ENCODE measurements at places on chromosomes 1 and 21.

DNA sequence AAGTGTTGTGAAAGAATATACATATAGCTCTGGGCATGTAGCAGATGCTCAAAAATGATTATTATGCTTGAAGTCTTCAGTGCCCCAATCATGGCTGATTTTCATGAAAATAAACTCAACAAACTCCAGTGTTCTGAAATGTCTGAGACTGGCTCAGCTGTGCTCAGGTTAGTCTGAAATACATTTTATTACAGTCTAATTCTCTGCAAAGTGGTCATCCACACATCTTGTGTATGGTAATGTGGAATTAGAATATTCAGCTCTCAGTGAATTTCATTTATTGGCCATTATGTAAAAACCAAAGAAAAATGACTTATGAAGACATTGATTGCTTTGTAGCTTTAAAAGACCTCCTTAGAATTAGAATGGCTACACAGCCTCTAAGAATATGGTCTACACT lies 109.9 kb downstream of the DISC1 start:
- no peak for DNase-seq

- DNase-seq: no peak
Measured at GRCh38 chr1:60562740-60563139, 489.2 kb upstream of the C1orf87 start.

- DNase-seq: no peak
Measured at GRCh38 chr1:55443175-55443915, 228.2 kb upstream of the USP24 start.

GRCh38 chr21:25881524-25882376 lies 147.0 kb downstream of the GABPA start:
- peak; percentile 68 for DNase-seq

GRCh38 chr1:192890134-192890533 lies 81.3 kb downstream of the RGS2 start:
- DNase-seq: no peak

GRCh38 chr1:172630056-172630818 lies 28.7 kb upstream of the FASLG start:
- no peak for DNase-seq

- DNase-seq: no peak
Measured at GRCh38 chr21:33769057-33769456, 126.8 kb downstream of the ITSN1 start.

- DNase-seq: no peak
Measured at GRCh38 chr1:97824200-97824599, 96.6 kb downstream of the DPYD start.

DNA sequence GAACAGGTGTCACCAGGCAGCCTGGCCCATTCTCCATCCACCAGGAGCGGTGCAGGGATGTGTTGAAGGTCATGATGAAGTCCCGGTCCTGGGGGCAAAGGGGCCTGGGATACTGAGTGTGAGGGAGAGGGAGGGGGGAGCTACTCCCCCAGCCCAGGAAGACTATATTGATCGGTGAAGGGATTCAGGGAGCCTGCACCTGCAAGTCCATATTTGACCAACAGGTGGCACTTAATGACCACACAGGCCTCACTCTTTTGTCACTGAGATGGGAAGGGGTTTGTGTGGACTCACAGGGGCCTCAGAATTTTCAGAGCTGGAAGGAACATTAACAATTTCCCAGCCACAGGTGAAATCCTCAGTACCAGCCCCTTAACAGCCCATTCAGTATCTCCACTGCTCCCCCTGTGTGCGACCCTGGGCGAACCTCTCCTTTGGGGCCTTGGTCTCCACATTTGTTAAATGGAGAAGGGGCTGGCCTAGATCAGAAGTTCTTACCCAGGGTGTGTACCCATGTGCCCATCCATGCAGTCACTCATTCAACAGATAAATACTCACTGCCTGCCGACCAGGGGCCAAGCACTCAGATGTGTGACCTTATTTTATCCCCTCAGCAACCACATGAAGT lies 55.6 kb downstream of the NKAIN1 start:
- DNase-seq: peak; percentile 57

DNA sequence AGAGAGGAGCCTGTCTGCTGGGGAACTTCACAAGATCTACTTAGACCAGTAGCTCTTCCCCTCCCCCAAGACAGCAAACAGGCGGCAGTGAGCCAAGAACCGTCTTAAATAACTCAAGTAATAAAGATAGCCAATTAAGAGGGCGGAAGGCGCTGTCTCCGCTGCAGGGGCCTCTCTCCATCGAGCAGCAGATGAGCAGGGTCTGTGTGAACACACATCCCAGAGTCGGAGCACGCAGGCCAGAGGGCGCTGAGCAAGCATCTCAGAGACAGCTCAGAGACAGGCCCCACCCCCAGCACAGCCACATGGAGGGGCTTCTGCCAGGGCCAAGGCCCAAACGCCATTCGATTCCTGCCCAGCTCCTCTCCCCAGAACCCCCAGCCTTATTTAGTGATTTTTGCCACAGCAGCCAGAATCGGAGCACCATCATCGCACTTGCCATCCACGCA lies 11.1 kb downstream of the IFFO2 start:
- no peak for DNase-seq

DNA sequence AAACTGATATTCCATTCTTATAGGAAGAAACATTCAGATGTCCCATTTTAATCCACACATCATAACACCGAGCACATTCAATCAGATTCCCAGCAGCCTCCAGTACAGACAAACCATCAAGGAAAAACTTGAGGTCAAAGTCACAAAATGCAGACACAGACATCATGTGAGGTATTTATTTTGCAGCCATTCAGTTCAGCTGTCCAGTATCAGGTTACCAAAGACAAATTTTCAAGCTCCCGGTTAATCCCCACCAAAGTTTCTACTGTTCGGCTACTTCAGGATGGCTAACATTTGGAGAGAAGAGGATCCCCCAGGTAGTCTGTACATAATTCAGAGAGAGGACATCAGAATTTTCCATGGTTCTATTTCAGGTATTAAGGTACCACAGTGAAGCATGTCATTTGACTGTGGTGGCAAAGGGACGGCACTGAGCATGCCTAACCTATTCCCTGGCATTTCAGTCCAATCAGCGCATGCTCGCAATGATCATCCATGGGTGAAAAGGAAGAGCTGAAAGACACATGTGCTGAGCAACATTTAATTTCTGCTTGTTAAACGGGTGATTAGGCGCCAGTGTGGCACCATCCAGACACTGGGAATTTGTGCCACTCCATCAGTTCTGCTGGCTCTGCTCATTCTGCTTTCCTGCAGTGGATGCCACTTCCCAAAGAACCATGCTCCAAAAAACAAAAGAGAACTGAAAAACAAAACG lies 13.6 kb upstream of the NDC1 start:
- no peak for DNase-seq

- DNase-seq: no peak
Measured at GRCh38 chr1:46638921-46639320, 22.3 kb upstream of the MOB3C start.

- DNase-seq: no peak
Measured at GRCh38 chr1:60170709-60171108, 97.1 kb upstream of the C1orf87 start.

GRCh38 chr1:33147997-33148314 lies 33.9 kb downstream of the TRIM62 start:
- peak; percentile 15 for DNase-seq

DNA sequence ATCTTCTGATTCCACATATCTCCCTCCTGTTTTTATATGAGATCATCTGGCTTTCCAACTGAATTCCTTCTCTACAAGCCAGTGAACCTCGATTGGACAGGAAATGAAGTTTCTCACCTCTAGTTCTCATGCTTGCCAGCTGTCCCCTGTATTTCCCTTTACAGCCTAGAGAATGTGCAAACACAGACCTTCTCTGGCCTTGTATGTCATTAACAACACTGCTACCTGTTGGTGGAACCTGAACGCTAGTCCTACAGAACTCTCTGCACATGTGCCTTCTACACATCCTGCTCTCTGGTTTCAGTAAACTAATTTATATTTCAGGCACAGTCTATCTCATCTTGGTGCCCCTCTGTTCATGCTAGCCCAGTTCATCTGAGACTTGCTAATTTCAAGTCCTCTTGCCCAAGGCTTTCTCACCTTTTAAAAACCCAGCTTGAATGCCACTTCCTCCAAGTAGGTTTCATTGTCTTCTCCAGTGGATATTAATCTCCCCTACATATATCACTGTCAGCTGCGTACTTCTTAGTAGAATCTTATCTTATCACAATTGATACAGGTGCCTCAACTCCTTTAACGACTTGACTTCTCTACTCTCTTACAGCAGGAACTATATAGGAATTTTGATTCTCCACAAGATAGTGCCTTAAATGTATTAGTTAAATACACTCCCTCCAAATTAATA lies 549.9 kb downstream of the PLPP3 start:
- DNase-seq: no peak

DNA sequence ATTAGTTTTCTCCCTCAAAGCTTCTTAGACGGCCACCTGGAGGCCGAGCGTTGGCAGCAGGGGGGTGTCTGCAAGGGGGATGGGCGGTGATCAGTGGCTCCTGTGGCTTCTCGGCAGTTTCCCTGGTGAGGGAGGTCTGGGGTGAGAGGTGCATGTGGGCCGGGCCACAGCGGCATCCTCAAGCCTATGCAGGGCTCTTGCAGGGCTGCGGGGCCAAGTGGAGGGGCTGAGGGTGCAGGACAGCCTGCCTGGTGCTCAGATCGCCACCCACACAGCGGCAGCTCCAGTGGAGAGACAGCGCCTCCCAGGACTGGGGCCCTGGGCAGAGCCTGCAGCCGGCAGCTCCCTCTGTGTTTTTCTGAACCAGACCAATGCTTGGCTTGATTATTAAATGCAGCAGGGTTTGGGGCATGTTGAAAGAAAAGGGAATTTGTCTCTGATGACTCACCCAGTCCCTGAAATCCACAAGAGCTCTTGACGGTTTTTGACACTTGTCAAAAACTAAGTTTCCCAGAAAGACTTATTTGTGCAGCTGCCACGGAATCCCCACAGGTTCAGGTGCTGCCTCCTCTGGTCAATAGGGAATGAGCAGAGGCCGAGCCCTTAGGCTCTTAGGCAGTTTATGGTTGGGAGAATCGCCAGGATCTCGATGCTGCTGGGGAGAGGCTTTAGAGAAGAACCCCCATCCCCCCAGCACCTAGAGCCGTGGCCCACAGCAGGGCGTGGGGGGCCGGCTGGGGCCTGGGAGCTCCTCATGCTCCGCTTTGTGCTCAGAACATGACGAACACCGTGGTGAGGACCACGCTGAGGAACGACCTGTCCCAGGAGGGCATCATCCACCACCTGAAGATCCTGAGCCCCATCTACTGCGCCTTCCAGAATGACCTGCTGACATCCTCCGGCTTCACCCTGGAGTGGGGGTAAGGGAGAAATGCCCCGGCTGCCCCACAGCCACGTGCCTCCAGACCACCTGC lies 54.7 kb downstream of the UMODL1 start:
- no peak for DNase-seq

All from activated CD4-positive, alpha-beta T cell treated with anti-CD3 and anti-CD28 coated beads, Interleukin-10, Interleukin-2, amounts not matched to agents 100 ng/mL and 50 ng/mL, durations not matched to agents 16 hours and 8 hours (primary cell).